ENCODE measurements at places on chromosomes 5 and 9.

DNA sequence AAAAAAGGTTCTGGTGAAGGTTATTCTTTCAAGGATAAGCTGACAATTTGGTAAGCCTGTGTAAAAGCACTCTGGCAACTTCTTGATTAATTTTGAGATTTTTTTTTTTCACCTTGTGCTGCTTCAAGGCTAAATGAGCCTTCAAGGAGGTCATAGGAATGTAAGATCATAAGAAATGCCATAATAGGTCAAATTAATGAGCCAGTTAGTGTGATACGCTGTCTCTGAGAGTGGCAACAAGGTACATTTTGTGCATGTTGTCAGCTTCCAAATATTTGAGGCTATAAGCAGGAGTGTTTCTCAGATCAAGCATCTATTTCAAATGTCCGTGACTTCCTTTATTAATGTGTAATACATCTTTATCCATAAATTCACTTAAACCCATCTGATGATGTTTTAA lies 72.3 kb upstream of the CDH6 start:
- no peak for DNase-seq

DNA sequence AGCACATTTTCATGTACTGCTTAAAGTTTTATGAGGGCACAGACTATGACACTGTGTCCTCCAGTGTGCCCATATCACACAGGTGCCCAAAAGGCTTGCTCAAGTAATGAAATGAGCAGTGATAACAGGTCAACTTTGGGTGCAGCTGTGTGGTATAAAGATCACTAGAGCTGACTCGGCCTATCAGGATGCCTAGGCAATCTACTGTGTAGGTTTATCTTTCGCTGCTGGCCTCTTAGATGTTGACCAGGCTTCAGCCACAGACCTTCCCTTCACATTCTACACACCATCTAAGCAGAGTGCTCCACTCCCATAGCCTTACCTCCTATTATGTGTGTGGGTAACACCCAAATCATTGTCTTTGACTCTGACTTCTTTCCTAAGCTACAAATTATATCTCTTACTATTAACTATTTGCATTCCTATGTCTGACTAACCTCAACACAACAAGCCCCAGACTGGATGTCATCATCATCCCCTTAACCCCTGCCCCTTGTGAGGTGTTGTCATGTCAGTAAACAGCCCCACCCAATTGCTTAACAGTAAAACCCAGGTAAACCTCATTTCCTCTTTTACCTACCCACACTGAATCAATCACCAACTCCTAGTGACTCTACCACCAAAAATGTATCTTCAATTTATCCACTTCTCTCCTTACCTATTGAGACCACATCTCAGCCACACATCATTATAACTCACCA lies 2.5 kb downstream of the SREK1IP1 start:
- DNase-seq = no peak

DNA sequence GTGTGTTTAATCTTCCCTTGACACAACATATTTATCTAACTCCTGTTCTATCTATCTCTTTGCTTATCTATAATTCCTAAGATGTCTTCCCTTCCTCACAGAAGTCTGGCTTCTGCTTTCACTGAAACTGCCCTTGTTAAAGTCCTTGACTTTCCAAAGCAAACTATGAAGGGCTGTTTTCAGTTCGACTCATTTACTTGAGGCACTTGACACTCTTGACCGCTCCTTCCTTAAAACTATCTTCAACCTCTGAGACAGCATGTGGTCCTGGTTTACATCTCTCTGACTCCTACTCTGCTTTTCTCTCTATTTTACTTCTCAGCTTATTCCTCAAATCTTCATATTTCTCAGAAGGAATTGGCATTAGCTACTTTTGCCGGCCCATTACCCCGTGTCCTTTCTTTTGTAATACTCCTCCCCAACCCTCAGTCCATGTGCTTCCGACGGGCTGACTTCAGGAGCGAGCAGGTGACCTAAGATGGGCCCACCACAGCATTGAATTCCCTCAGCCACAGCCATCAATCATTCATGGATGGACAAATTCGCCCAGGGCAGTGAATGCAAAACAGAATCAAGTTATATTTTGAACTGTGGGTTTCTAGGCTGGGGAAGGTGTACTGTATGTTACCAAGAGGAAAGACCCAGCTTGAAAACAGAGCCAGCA lies 1089.2 kb downstream of the PTPRD start:
- DNase-seq = no peak

DNA sequence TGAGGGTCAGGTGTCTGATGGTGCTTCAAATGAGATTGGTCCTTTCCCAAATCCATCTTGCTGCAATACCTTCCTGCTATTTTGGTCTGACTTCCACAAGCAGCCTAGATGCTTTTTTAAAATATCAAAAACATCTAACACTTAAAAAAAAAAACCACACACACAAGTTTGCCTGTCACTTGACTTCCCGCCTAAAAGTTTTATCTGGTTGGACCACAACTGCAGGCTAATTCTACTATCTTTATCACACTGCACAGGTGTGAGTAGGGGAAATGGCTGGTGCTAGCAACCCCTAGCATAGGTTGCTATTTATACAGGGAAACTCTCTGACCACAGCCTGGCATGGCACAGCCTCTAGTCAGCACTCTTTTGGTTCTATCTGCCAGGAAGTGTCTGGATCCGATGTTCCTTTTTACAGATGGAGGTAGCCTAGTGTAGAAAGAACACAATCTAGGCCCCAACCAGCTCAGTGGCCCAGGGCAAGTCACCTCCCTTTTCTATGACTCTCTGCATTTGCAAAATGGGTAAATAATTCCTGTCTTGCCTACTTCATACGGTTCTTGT lies at the start of gene HEMGN:
Gene HEMGN, minus strand, starts transcription at position 92 of the 564 bp plus-strand sequence. Its CDS starts 36 bp downstream, at position 56.
- no peak for DNase-seq

- DNase-seq = no peak
Measured at GRCh38 chr5:109805472-109805871, 115.7 kb downstream of the MAN2A1 start.

DNA sequence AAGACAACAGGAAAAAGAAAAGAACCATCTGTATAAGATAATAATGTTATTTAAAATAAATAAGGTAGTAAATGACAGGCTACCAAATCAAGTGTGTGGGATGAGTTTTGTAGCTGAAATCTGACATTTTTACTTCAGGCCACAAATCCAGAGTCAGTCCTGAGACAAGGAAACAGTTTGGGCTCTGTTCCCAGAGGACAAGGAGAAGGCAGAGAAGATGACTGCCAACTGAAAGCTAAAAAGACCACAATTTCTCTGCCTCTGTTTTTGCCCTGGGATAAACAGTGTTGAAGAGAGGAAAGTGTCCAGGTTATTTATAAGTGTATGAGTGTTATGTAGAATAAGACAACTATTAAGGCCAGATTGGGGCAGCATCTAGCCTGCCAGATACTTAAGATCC lies 180.5 kb downstream of the NFIB start:
- DNase-seq = no peak

DNA sequence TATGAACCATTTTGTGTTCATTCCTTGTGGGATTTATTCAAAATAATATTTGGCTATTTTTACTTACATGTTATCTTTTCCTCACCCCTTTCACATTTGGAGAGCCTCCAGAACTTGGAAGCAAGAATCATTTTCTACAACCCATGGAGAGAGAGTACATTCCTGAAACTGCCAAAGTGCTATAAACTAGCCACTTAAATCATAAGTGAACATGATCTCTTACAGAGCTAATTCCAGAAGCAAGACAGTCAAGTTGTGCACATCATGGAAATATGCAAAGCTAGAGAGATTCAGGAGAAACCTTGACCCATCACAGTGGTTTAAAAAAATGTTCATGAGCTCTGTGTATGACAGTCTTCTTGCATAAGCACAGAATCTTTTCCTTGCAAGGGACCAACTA lies 883.6 kb upstream of the C9orf72 start:
- no peak for DNase-seq

GRCh38 chr5:78639791-78640190 lies 8.8 kb downstream of the LHFPL2 start:
- no peak for DNase-seq

- no peak for DNase-seq
Measured at GRCh38 chr9:79609468-79610018, 37.8 kb downstream of the TLE4 start.

DNA sequence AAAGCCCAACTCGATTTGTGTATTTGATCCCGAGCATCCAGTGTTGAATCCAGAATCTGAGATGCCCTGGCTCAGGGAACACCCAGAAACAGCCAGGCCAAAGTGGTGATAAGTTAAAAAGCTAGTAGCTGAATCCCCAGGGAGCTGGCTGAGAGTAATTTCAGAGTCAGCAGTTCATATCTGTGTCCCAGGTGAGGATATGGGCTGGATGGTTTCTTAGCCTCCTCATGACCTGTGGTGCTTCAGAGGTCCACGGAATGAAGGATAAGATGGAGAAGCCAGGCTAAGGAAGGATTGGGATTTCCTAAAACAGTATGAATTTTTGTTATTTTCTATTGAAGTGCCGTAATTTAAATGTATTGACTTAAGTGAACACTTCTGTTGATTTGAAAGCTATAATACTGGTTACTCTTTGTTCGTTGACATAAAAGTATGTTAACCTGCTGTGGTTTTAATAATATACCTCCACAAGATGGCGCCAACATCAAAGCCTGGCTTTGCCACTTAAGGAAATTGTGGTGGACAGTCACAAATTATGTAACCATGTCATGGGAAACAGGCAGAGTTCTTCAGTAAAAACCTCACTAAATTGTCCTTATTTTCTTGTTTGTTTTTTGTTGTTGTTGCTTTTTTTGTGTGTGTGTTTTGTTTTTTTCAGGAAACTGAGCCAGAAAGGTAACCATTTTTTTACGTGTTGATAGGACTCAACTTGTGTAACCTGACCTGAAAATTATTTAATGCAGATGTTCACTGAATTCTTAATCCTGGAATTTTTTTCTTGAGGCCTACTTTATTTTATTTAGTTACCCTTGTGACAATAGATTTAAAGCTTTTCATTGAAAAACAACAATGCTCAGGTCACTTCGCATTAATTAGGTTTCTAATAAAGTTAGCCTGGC lies 11.4 kb downstream of the MTAP start:
- peak; percentile 57 for DNase-seq

GRCh38 chr9:37383876-37384746 lies 38.4 kb upstream of the GRHPR start:
- no peak for DNase-seq

Measured in WERI-Rb-1 (cell line).